SJSA1 (cell line): ENCODE measurements at places on chromosomes 5 and 9.

- no peak for DNase-seq
These were observed 19.5 kb upstream of the ASPN start for GRCh38 chr9:92501671-92502393.

- DNase-seq = peak; percentile 28
These were observed 71.4 kb downstream of the RFK start for GRCh38 chr9:76322810-76323209.

DNA sequence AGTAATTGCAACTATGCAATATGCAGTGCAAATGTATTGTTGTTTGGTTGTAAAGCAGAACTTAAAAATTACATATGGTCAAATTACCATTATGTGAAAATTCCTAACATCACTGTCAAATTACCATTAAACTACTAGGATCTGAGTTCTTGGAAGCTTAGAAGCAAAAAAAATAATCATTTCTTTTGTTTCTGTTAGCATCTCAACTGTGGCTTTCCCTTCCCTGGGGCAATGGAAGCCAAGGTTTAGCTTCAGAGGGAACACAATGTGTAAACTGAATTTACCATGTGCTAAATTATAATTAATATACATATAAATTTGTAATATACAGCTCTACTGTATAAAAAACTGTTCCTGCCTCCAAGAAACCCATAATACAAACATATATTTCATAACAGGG lies 159.4 kb downstream of the GNAQ start:
- no peak for DNase-seq

DNA sequence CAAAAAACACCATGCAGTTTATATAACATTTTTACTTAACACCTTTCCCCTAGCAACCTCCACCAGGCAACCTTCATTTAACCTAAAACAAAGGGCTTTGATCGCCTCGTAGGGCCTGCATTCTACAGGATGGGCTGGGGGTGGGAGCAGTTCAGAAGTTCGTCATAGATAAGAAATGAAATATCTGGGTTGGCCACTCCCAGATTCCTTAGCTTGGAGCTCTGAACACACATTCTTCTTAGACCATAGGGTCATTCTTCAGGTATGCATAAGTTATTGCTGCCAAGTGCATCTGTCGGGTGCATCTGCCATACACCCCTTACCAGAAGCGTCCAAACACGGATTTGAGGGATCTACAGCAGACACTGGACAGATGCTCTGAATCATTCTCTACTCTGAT lies 4.3 kb upstream of the SLC22A5 start:
- DNase-seq = peak; percentile 53
